CD8-positive, alpha-beta memory T cell (primary cell): ENCODE measurements at places on chromosomes 7 and 10. TPM values are rescaled to one million over a fixed set of nuclear protein-coding genes. Genes with fewer than 3 reads are reported as not detected.

Gene C10orf67
- 0.26 TPM for polyA plus RNA-seq

- no peak overlapping the region for H3K27ac ChIP-seq
- no peaks in the 10 kb centered on the region for H3K36me3 ChIP-seq
- H3K4me3 ChIP-seq, result no peak overlapping the region
- H3K27me3 ChIP-seq, result no peaks in the 10 kb centered on the region
- DNase-seq, result peak; percentile 21
Observed at GRCh38 chr10:24556750-24557742, 166.6 kb downstream of the ARHGAP21 start.

DNA sequence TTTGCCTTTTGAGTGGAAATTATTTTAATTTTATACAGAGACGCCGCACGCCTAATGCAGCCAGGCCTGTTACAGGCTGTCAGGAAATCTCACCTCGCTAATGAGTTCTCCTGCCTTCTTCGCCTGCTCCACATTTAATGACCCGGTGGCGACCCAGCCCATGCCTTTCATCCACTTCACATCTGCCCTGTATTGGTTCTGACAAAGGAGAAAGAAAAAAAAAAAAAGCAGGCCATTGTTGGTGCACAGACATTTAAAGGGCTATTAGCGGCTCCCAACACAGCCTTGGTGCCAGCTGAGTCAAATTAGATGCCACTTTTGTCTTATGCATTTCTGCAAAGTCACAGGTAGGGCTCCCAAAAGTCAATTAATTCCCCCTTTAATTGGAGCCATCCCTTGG, 43.3 kb downstream of the NRAP start:
- H3K27me3 ChIP-seq, result no peaks in the 10 kb centered on the region
- no peaks in the 10 kb centered on the region for H3K4me1 ChIP-seq
- H3K27ac ChIP-seq, result no peak overlapping the region
- H3K4me3 ChIP-seq, result no peak overlapping the region
- no peak for DNase-seq

GRCh38 chr10:48667960-48668590, 16.6 kb upstream of the WDFY4 start:
- H3K4me1 ChIP-seq, result no peaks in the 10 kb centered on the region
- no peaks in the 10 kb centered on the region for H3K36me3 ChIP-seq
- H3K27me3 ChIP-seq, result peaks cover 3% of the 10 kb centered on the region

- no peaks in the 10 kb centered on the region for H3K36me3 ChIP-seq
- H3K27ac ChIP-seq, result no peak overlapping the region
- H3K4me1 ChIP-seq, result no peaks in the 10 kb centered on the region
- no peaks in the 10 kb centered on the region for H3K27me3 ChIP-seq
Observed at GRCh38 chr10:98376485-98376884, 38.5 kb downstream of the PYROXD2 start.

DNA sequence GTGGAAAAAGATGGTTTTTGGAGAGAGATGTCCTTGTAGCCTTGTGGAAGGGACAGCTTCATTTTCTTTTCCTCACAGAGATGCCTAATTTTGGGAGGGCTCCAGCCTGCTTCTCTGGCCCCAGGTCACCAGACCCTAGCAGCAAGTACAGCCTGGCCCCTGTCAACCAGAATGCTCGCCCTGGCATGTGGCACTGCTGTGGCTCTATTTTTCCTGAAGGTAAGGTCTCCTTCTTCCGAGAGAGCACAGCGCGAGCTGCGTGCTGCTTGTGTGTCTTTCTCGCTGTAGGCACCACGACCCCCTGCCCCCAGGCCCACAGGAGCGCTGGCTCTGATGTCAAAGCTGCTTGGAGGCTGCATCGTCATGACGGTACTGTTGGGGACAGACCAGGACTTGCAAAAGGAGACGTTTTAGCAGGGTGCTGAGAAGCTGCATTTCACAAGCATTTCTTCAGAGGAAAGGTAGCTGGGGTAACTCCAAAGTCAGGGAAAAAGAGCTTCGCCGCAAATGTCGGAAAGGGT, 58.7 kb downstream of the CLEC2L start:
- H3K4me1 ChIP-seq, result no peaks in the 10 kb centered on the region
- H3K27me3 ChIP-seq, result no peaks in the 10 kb centered on the region
- no peak for DNase-seq
- H3K27ac ChIP-seq, result no peak overlapping the region
- no peak overlapping the region for H3K4me3 ChIP-seq
- H3K36me3 ChIP-seq, result peaks cover 18% of the 10 kb centered on the region

Gene GPAM
- polyA plus RNA-seq, result 1.7 TPM

Gene BTBD16
- polyA plus RNA-seq, result not detected

GRCh38 chr10:119762035-119762434, 36.2 kb downstream of the INPP5F start:
- no peak overlapping the region for H3K27ac ChIP-seq
- H3K36me3 ChIP-seq, result no peaks in the 10 kb centered on the region
- H3K4me3 ChIP-seq, result no peak overlapping the region
- no peaks in the 10 kb centered on the region for H3K27me3 ChIP-seq

Gene SEMA3C
- not detected for polyA plus RNA-seq

Gene LDB3
- polyA plus RNA-seq, result not detected

DNA sequence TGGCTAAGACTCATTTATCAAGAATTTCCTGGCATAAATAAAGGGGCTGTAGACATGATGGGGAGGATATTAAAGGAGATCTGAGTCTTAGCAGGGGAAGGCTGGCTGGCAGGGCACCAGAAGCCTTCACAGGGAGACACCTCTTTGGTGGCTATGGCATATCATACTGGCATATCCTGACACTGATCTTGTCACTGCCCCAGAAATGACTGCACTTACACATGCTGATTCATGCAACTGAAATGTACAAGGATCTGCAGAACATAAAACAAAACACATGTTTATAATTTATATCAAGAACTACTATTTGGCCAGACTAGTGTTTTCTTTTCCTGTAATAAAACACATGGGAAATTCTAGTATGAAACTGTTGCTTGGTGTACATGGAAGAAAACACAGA, 5.5 kb upstream of the LIPN start:
- no peaks in the 10 kb centered on the region for H3K36me3 ChIP-seq
- no peaks in the 10 kb centered on the region for H3K4me1 ChIP-seq
- no peak overlapping the region for H3K4me3 ChIP-seq
- no peaks in the 10 kb centered on the region for H3K27me3 ChIP-seq

Gene H2BK1
- not detected for polyA plus RNA-seq

DNA sequence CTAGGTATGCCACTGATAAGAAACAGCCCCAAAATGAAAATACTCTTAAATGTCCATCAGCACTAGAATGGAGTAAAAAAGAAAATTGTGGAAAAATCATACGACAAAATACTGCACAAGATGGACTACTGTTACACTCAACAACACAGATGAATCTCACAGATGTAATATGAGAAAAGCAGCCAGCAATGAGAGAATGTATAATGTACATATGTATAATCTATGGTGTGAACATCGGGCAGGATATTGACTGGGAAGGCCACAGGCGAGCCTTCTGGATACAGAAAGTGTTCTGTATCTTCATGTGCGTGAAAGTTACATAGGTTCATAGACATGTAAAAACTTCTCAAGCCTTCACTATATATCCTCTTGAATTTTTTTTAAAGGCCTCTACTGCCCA, 212.6 kb downstream of the PARD3 start:
- H3K4me1 ChIP-seq, result no peaks in the 10 kb centered on the region
- DNase-seq, result no peak

- no peaks in the 10 kb centered on the region for H3K27me3 ChIP-seq
- H3K36me3 ChIP-seq, result no peaks in the 10 kb centered on the region
- no peaks in the 10 kb centered on the region for H3K4me1 ChIP-seq
- H3K27ac ChIP-seq, result no peak overlapping the region
Observed at GRCh38 chr10:131636841-131637724, 263.7 kb upstream of the PPP2R2D start.

DNA sequence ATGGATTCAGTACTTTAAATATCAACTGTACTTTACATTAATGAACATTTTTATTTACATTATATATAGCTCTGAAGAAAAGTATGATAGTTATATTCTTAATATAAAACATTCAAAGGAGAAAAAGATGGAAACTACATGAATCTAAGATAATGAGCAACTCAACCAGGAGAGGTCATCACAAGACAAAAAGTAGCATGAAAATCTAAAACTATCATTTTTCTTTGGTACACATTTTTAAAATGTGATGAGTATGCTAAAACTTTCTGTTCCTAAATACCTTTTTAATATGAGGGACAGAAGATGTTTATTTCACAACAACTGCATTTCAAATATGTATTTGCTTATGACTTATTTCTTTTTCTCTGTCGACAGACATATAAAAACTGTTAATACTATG, 2.4 kb downstream of the CNTNAP2 start:
- no peak overlapping the region for H3K4me3 ChIP-seq
- H3K36me3 ChIP-seq, result no peaks in the 10 kb centered on the region
- no peak overlapping the region for H3K27ac ChIP-seq
- H3K4me1 ChIP-seq, result no peaks in the 10 kb centered on the region
- no peaks in the 10 kb centered on the region for H3K27me3 ChIP-seq
- DNase-seq, result no peak

Gene AKR1C1
- polyA plus RNA-seq, result not detected

Gene PAPOLB
- polyA plus RNA-seq, result not detected

- no peak overlapping the region for H3K4me3 ChIP-seq
- no peak overlapping the region for H3K27ac ChIP-seq
- no peak for DNase-seq
- H3K36me3 ChIP-seq, result no peaks in the 10 kb centered on the region
- no peaks in the 10 kb centered on the region for H3K27me3 ChIP-seq
Observed at GRCh38 chr10:117663750-117664149, 121.2 kb downstream of the EMX2 start.

Gene CLRN3
- polyA plus RNA-seq, result not detected

DNA sequence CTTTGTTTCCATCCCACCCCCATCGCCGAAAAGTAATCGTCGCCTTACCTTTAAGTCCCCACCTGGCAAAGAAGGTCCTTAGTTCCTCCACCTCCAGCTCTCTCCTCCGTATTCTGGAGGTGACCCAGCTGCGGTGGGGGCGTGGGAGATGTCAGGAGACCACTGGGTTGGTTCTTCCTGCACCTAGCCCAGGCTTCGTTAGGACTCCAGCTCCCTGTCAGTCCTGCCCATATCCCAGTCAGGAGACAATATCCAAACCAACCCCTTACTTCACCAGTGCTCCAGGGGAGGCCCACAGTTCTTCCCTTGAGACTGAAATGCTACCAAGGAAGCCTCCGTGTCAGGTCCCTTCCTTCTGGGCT, 693 bp downstream of the ADIRF start:
- no peak overlapping the region for H3K4me3 ChIP-seq
- no peak overlapping the region for H3K27ac ChIP-seq
- H3K36me3 ChIP-seq, result no peaks in the 10 kb centered on the region
- H3K27me3 ChIP-seq, result no peaks in the 10 kb centered on the region

DNA sequence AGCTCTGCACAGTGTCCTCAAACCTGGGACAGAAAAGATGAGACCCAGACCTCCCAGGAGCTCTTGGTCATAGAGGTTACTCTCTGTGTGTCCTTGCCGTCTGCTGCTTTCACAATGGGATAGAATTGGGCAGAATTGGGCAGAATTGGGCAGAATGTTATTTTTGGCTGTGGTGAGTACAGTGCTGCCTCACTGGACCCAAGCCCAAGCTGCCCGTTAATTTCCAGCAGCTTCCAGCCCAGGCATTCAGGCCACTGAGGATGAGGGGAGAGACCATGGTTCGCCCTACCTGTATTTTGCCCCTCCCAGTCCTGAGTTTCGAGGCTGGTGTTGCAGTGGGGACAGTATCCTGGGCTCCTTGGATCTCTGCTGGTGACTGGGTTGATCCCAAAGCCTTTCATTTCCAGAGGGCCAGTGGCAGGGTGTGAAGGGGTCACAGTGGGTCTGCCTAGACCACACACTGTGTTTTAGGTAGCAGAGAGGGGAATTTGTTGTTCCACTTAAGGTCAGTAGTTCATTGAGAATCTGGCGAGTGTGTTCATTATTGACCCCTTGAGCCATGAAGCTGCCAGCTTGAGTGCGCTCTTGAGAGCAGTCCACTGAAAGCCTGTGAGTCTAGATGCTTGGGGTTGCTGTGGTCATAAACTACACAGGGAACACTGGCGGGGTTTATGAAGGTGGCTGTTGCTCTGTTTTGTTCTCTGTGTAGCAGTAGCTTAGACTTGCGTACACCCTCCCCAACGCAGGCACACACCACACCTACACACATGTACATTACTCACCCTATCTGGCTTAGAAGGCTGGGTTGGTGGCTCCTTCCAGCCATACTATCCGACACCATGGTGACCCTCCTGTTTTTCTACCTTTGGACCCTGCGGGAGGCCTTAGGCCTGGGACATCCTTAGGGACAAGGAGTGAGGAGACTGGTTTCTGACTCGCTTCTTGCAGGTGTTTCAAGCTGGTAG, 23.5 kb downstream of the NACAD start:
- no peaks in the 10 kb centered on the region for H3K27me3 ChIP-seq
- peaks cover 63% of the 10 kb centered on the region for H3K36me3 ChIP-seq
- no peak overlapping the region for H3K4me3 ChIP-seq
- DNase-seq, result no peak
- H3K4me1 ChIP-seq, result peaks cover 19% of the 10 kb centered on the region
- no peak overlapping the region for H3K27ac ChIP-seq

DNA sequence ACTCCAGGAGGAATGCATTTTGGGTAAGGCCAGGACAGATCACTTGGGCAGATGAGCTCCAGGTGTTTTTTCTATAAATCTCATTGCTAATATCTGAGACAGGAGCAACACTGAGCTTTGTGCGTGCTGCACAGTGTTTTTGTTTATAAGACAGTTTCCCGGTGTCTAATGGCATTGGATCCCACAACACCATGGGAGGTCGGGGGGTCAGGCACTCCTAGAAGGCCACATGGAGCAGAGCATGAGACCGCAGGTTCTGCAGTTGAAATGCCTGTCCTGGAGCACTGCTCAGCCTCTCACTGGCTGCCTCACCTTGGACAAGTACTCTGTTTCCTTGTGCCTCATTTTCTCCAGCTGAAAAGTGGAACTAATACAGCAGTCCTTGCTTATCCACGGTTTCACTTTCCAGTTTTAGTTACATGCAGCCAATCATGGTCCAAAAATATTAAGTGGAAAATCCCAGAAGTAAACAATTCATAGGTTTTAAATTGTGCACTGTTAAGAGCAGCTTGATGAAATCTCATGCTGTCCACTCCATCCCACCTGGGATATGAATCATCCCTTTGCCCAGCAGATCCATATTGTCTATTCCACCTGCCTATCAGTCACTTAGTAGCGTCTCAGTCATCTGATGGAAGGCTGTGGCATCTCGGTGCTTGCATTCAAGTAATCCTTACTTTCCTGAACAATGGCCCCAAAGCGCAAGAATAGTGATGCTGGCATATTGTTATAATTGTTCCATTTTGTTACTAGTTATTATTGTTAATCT, 35.2 kb downstream of the ATXN7L1 start:
- H3K27ac ChIP-seq, result no peak overlapping the region
- H3K4me3 ChIP-seq, result no peak overlapping the region
- peaks cover 7% of the 10 kb centered on the region for H3K4me1 ChIP-seq
- no peaks in the 10 kb centered on the region for H3K27me3 ChIP-seq
- no peaks in the 10 kb centered on the region for H3K36me3 ChIP-seq

- no peak for DNase-seq
- no peak overlapping the region for H3K27ac ChIP-seq
- H3K27me3 ChIP-seq, result no peaks in the 10 kb centered on the region
- H3K4me1 ChIP-seq, result peaks cover 4% of the 10 kb centered on the region
Observed at GRCh38 chr7:105698531-105698930, 117.2 kb upstream of the EFCAB10 start.

- H3K27ac ChIP-seq, result no peak overlapping the region
- no peaks in the 10 kb centered on the region for H3K4me1 ChIP-seq
- H3K36me3 ChIP-seq, result no peaks in the 10 kb centered on the region
Observed at GRCh38 chr7:156203923-156204322, 391.7 kb upstream of the SHH start.

Gene ANXA8L1
- polyA plus RNA-seq, result not detected

Gene CFTR
- polyA plus RNA-seq, result not detected
